Stimulated activated CD8-positive, alpha-beta memory T cell treated with anti-CD3 and anti-CD28 coated beads, Interleukin-15, amount 100 ng/mL, for 1 hour (primary cell): ENCODE measurements at places on chromosomes 1 and 21.

- DNase-seq, result no peak
Observed at GRCh38 chr1:103457886-103458455, 67.5 kb upstream of the RNPC3 start.

DNA sequence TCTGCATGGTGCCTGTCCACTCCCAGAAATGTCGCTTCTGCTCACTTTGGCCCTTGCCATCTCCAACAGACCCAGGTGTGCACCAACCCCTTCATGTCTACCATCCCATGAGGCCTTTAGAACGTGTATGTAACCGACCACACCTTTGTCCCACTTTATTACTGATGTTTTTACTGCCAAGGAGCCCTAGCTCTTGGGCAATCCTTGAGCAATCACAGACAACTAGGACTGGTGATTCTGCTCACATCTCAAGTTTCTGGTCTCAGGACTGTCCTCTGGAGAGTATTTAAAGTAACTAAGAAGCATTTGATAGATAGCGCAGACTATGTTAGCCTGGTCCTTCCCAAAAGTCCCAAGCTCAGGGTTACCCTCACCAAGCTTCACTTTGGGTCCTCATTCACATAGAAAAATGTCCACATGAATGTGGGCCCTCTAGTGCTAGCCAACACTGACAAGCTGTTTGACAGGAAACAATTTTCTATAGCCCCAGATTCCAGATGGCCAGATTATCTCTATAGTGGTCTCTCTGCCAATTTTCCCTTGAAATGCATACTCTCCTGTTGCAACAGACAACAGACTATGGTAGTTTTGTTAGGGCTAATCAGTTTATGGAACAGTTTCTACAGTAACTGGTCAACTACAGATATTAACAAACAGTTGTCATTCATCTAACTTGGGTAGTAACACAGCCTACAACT is 6.9 kb upstream of the TMEM81 start:
- DNase-seq, result no peak

DNA sequence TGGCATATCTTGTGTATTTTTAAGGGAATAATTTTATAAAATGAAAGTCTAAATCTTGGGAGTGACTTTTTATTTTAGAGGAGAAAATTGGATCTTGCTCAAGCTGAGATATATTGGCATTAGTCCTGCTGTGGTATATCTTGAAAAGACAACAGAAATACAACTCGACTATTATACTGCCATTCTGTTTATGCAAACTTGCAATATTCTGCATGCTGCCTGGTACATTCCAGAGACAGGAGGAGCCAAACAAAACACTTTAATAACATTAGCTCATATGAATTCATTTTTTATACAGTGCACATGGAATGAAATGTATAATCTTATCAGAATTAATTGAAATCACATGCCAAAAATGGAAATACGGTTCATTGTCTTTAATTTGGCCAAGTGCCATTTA is 176.0 kb upstream of the NRIP1 start:
- DNase-seq, result no peak

- no peak for DNase-seq
Observed at GRCh38 chr1:33738976-33739375, 124.9 kb upstream of the HMGB4 start.

- DNase-seq, result no peak
Observed at GRCh38 chr1:74388855-74389254, 123.6 kb downstream of the LRRC53 start.
